ENCODE measurements at places on chromosomes 4 and X.

DNA sequence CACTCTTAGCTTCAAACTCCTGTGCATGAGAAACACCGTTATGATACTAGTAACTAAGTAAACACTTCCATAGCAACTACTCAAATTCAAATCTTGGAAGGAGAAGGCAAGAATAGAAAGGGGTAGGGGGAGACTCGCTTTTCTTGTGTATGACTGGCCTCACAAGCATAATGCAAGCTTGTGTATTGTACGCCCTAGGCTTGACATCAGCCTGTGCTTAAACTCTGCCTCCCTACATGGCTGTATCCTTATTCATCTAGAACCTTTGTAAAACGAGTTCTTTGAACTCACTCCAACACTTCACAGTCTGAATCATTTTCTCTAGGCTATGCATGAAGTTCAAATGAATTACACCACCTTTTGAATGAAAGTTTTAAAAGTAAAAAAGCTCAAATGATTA lies 1071.2 kb upstream of the ADGRL3 start:
- DNase-seq: no peak

DNA sequence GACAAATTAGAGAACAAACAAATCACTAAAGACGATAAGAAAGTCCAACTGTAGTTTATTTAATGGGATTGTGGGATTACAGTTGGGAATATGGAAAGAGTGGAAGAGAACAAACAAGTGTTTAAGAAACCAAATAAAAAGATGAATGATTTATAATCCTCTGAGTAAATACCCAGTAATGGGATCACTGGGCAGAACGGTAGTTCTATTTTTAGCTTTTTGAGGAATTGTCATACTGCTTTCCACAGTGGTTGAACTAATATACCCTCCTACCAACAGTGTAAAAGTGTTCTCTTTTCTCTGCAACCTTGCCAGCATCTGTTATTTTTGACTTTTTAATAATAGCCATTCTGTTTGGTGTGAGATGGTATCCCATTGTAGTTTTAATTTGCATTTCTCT lies 15.0 kb downstream of the C4orf51 start:
- no peak for DNase-seq

- DNase-seq: no peak
These were observed 33.2 kb downstream of the WDR1 start for GRCh38 chr4:10083331-10083771.

DNA sequence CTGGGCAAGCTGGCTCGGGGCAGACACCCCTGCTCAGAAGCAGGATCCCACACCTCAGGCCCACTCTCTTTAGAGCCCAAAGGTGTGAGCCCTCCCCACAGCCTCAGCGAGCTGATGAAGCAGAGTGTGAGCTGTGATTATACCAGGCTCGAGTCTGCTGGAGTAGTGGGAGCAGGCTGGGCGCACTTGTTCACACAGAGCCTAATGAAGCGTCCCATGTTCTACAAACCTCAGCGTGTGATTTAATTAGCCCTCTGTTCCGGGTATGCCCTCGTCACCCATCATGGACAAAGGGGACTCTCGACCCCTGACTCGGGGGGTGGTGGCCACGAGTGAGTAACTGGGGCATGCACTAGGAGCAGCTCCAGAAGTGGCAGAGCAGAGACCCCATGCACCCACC lies 62.3 kb downstream of the PPP2R2C start:
- no peak for DNase-seq

DNA sequence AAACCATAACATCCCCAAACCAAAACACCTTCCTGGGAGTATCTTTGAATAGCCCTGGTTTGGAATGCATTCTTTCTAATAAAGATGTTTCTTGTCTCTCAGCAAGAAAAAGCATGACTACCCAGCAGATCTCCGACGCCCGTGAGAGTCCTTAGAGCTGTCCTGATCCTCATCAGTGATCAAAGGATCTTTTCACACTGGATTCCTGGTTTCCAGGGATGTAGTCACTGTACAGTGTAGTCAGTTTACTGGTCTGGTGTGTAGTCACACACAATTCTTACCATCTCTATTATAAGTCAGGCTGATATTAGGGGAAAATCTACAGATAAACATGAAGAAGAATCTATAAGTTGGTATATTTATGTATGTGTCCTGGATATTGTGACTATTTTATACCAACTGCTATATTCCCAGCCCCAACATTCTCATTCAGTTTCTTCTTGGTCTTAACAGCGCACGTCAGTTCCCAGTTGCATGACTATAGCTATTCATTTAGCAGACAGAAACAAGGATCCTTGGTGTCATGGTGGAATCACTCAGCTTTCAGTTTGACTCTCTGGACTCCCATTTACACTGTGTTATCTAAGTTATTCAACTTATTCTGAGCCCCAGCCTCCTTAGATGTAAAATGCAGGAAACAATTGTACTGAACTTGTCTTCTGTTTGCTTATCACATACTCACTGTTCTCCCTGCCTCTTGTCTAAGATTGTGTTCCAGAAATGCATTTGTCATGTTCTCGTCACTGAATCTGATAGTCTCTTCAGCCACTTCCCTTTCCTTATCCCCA lies 68.3 kb downstream of the SLIT2 start:
- no peak for DNase-seq

DNA sequence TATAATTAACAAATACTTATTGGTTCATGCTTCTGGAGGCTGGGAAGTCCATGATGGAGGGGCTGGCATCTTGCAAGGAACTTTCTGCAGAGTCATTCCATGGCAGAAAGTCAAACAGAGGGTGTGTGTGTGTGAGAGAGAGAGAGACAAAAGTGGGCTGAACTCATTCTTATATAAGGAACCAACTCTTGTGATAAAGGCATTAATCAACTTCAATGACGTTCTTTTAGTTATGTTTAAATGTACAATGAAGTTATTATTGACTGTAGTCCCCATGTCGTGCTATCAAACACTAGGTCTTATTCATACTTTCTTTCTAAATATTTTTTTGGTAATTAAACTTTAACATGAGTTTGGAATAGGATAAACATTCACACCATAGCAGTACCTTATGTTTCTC lies 1408.8 kb downstream of the STIM2 start:
- DNase-seq: no peak

DNA sequence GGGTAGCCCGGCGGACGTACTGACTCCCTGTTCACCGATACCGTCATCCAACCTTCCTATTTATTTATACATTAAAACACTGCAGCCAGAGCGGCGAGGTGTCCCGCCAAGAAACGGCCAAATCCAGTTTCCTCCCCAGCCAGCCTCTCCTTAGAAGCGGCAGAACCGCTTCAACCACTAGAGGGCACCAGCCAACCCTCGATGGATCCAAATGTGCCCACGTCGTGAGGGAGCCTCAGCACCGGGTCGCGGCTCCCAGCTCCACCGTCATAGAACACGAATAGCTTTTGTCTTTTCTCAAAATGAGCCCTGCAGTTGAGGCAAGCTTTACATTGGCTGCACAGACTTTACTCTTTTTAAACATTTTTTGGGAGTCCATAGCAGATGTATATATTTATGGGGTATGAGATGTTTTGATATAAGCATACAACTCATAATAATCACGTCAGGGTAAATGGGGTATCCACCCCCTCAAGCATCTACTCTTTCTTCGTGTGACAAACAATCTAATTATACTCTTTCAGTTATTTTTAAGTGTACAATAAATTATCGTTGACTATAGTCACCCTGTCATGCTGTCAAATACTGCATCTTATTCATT lies 13.0 kb upstream of the HELT start:
- DNase-seq: peak; percentile 89

- no peak for DNase-seq
These were observed 216.1 kb downstream of the RAPGEF2 start for GRCh38 chr4:159319027-159319426.

DNA sequence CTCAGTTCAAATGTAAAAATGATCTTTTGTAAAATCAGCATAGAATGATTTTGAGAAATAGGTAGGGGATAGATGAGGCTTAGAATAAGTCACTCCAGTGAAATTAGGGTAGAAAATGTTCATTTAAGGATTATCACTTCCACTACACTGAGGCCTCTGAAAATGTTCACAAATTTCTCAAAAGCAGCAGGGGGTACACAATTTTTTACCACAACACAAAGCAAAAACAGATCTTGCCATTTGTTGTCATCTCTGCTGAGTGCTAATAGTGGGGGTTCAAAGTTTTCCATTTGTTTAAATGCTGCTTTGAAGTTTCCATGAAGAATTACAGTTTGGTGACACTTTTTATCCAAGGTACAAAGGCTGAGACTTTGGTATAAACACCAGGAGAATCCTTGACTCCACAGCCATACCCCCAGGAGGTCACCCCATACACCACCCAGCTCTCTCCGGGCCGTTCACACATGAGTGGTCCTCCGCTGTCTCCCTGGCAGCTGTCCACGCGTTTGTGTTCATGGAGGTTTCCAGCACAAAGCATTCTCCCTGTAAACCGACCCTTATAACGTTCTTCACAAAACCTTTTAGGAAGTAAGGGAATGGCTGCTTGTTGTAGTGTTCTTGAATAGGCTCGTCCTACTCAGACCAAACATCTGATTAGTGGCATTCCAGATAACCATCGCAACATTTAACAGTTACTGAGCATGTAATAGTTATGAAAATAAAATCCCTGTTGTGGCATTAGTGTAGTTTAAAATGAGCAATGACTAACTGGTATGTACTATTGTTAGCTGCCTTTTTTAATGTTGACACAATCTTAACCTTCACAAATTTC lies 71.0 kb downstream of the PRSS12 start:
- DNase-seq: no peak

DNA sequence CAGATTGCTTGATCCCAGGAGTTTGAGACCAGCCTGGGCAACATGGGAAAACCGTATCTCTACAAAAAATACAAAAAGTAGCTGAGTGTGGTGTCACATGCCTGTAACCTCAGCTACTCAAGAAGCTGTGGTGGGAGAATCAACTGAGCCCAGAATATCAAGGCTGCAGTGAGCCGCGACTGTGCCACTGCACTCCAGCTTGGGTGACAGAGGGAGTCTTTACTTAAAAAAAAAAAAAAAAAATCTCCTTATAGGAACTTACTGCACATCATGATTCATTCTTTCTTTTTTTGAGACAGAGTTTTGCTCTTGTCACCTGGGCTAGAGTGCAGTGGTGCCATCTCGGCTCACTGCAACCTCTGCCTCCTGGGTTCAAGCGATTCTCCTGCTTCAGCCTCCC lies 24.3 kb downstream of the UPF3B start:
- no peak for DNase-seq

GRCh38 chrX:98380556-98380955 lies 1496.8 kb downstream of the RPA4 start:
- no peak for DNase-seq

DNA sequence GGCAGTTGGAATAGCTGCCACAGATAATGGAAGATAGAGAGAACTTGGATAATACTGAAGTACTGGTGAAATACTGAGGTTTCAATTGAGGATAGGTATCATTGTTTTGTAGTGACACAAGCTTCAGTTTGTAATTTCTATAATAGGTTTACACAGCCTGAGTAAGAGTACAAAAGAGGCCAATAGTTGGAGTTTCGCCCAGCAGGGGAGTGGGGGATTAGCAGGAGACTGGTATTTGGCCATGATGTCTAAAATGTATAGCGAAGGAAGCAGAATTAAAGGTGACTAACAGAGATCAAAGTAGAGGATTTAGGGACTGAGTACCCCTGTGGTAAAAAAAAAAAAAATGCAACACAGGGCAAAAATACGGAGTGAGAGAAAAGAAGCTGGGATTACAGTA lies 129.5 kb downstream of the KCTD8 start:
- no peak for DNase-seq

DNA sequence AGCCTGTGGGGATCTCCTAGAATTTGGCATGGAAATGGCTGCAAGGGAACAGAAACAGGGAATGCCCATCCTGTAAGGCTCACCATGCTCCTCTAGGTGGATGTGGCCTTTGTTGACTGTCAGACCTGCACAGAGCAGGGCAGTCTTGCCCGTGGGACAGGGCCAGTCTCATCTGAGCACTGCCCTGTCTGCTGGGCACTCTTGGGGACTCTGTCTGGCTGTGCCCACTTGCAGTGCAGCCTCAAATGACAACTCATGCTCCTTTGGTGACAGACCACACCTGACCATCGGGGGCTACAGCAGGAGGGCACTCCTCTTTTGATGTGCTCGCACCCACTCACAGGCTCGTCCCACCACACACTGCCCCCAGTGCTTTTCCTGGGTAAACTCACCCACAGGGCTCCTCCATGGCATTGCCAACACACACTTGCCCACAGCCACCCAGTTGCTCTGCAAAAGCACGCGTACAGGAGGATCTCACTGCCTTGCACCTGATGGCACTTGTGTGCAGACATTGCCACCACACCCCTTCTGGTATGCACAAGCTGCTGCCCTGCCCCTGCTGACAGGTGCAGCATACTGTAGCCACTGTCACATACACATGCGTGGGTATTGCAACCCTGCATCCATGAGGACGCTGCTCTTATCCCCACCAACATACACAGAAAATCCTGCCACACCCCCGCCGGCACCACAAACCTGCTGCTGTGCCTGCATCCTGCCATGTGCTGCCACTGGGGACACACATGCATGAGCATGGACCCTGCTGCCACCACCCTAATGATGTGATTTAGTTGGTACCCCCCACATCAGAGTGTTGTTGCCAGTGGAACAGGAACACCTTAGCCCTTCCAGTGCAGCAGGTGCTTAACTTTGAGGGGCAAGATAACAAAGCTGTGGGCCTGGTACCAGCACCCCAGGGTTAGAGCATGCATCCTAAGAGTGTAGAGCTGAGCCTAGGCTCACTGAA lies 100.1 kb upstream of the ARHGEF9 start:
- no peak for DNase-seq

DNA sequence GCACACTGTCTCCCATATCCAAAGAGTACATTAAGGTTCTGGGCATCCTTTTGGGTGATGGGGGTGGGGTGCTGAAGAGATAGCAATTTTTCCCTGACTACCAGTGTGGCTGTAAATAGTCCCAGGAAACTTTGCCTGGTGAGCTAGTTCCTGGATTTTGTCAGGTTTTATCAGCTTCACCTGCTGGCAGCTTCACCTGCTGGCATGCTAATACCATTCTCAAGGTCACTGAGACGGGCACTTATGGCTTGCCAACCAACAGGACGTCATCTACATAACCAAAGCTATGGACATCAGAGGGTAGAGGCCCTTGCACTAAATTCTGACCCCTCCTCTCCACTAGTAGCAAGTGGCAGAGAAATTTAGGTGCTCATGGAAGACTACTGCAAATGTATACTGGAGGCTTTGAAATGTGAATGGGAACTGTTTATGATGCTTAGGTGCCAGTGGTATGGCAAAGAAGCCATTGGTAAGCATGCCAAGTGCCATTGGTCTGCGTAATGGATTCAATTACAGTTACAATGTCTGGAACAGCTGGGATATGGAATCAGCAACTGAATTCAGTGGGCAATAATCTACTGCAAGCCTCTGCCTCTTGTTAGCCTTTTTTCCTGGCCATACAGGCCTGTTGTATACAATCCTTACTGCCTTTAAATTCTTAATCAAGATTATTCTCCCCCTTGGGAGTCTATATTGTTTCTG lies 71.6 kb upstream of the SH3RF1 start:
- DNase-seq: no peak

Data from GM13976 (cell line).